ENCODE measurements at places on chromosomes 12 and 14. TPM values are rescaled to one million over a fixed set of nuclear protein-coding genes. Genes with fewer than 3 reads are reported as not detected.

The KRT86 gene
- total RNA-seq, result 3.3 TPM

The MIS18BP1 gene
- 7.2 TPM for total RNA-seq

The KRT77 gene
- total RNA-seq, result not detected

GRCh38 chr14:73364559-73364958 is 93.8 kb downstream of the NUMB start:
- DNase-seq, result no peak

DNA sequence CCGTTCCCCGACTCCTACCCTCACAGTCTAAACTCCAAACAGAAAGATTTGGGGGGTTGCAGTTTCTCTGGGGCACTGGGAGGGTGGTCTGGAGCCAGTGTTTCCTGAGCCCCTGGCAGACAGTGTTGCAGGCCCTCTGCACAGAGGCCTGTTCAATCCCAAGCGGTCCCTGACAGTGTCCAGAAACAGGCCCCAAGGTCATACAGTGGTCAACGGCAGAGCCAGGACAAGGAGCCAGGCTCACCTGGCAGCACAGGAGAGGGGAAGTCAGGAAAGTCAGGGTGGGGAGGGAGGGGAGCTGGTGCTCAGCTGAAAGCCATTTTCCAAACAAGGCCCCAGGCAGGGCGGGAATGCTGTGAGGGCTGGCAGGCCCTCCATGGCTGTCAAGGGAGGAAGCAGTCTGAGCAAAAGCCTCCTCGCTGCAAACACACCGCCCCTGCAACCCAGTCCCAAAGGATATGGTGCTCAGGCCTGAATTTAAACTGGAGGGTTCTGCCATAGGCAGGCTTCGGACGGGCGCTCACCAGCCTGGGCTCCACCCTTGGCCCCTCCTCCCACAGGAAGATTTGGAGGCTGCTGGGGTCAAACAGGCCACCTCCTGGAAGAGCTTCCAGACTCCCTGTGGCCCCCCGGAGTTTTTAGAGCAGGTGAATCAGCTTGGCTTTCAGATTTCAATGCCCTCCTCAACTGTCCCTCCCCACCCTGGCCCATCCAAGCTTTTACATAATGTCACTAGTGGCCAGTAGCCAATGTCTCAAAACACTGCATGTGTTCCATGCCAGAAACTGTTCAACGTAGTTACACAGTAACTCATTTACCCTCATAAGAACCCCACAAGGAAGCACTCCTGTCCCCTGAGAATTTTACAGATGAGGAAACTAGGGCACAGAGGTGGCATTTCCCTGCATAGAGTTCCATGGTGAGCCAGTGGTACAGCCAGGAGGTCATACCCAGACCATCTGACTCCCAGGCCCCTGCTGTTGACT is 41.5 kb downstream of the CHGA start:
- DNase-seq, result no peak

DNA sequence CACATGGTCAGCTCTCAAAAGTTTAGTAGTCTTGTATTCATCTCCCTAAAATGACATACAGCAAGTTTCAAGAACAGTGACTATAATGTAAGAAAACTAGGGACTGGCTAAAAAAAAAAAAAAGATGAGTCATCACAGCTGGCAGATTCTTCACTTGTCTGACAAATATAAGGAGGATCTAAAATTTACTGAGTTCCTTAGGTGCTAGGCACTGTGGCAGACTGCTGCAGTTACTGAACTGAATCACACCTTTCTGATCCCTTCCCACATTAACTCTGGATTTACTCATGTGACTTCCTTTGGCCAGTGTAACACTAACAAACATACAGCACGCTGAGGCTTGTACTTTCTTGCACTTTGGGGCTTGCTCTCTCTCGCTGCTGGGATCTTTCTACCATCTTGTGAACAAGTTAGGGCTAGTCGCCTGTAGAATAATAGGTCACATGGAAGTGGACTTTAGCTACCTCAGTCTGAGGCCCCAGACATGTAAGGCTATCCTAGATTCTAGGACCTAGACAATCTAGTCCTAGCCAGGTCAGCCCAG is 32.1 kb downstream of the BAZ1A start:
- no peak for DNase-seq
